Left lobe of liver (tissue), 2 donors: ENCODE measurements at places on chromosomes 16 and 17.

DNA sequence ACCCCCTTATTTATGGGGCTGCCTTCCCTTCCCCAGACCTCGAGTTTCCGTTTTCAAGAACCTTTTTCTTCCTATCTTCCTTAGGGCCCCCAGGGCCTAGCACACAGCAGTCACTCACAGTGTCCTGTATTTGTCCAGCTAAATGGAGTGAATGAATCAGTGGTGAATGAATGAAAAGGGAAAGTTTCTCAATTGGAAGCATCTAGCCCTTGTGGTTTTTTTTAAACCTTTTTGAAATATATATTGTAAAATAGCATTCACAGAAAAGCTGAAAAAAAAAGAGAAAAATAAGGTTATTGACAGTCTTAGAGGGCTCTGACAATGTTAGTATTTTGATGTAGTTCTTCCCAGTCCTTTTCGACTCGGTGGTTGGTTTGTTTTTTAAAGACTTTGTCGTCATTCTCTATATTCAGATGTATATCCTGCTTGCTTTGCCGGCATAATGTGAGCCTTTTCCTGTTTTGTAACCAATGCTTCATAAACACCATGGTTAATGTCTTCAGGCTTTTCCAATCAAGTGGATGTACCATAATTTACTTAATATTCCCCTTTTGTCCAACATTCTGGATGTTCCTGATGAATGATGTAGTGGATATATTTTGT is 45.3 kb downstream of the RAI1 start:
- no peak for DNase-seq

DNA sequence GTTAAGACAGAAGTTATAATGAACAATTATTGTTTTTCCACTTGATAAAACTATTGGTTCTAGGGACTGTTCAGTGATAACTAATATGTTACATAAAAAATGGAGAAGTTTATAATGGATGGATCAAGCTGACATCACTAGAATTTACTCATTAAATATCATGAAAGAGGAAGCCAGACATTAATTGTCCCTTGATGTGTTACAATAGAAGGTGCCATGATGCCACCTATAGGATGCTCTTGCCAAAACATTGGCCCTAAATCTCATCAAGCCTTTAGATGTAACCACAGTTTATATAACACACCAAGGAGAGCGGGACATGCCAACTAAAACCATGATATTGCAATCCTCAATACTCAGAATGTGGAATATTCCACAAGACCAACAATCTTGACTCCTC is 147.9 kb upstream of the MON1B start:
- DNase-seq = no peak

DNA sequence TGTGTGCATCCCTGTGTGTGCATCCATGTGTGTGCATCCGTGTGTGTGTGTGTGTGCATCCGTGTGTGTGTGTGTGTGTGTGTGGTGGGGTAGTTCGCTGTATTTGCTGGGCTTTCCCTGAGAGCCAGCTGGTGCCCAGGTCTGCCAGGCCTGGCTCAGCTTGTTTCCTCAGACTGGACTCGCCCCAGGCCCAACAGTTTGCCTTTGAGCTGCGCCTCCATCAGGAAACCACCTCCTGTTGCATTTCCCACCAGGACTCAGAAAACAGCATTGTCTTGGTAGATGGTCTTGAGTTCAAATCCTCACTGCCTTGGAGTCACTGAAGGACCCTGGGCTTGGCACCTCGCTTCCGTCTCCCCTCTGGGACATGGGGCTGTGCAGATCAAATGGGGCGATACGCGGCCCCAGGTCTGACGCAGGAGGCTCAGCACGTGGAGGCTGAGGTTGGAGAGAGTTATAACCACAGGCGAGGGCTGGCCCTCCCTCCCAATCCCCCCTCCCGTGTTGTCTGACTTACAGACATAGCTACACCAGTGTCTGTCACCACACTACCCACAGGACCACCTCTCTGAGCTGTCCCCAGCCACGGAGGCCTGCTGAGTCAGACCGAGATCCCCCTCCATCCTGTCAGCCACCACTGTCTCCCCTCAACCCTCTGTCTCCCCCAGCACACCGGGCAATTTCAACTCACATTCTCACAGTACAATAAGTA is 4.7 kb downstream of the ITGAE start:
- no peak for DNase-seq

DNA sequence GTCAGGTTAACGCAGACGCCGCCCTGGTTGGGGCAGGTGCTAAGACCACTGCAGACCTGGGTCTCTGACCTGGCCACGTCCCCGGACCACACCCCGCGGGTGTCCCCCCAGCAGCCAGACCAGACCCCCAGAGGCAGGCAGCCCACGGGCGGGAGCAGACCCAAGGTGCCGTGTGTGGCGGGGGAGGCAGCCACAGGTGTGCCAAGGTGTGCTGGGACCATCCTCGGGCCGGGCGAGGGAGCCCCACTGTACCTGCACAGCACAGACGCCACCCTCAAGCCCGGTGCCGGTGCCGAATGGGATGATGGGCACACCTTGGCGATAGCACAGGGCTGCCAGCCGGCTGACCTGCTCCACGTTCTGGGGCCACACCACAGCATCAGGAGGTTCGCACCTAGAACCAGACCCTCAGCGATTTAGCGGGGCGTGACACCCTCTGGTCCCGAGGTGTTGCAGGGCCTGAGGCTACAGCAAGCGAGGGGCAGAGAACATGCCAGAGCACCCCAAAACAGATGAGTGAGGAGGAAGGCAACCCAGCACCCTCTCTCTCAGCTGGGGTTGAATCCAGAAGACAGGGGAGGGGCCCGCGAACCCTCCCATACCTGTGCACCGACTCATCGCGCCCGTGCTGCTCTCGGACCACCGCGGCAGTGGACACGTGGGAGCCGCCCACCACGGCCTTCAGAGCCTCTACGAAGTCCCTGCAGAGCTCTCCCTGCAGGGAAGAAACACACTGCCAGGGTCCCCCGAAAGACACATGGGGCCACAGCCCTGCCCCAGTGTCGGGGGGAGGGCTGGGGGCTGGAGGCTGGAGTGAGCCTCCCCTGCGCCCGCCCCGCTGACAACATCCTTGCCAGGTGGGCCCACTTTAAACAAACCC is 1.4 kb downstream of the LDHD start:
- DNase-seq = no peak

- peak; percentile 52 for DNase-seq
These were observed 471.6 kb downstream of the SOX9 start for GRCh38 chr17:72592242-72592966.

- DNase-seq = no peak
These were observed 185.6 kb upstream of the CIBAR2 start for GRCh38 chr16:85297881-85298280.

- DNase-seq = no peak
These were observed 203.9 kb downstream of the CEP112 start for GRCh38 chr17:65987988-65988387.

- DNase-seq = no peak
These were observed 194.7 kb upstream of the KIF2B start for GRCh38 chr17:53628011-53628410.

DNA sequence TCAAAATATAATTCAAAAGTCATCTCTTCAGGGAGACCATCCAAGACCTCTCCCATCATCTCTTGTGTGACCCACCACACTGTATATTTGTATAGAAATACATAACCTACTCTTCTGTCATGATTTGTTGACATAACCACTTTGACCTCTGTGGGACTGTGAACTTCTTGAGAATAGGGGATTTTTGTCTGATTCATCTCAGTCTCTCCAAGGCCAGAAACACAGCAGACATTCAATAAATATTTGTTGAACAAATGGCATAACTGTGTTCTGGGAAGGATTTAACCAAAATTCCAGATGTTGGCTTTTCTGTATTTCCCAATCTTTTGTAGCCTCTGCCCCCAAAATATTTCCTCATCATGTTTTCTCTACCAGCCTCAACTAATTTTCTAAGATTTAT is 169.7 kb downstream of the CDH11 start:
- DNase-seq = no peak

- DNase-seq = no peak
These were observed 64.0 kb downstream of the NT5M start for GRCh38 chr17:17366941-17367875.
